Activated effector memory CD4-positive, alpha-beta T cell treated with Interleukin-2 at 50 U/mL for 16 hours (primary cell): ENCODE measurements at places on chromosomes 7 and 10.

DNA sequence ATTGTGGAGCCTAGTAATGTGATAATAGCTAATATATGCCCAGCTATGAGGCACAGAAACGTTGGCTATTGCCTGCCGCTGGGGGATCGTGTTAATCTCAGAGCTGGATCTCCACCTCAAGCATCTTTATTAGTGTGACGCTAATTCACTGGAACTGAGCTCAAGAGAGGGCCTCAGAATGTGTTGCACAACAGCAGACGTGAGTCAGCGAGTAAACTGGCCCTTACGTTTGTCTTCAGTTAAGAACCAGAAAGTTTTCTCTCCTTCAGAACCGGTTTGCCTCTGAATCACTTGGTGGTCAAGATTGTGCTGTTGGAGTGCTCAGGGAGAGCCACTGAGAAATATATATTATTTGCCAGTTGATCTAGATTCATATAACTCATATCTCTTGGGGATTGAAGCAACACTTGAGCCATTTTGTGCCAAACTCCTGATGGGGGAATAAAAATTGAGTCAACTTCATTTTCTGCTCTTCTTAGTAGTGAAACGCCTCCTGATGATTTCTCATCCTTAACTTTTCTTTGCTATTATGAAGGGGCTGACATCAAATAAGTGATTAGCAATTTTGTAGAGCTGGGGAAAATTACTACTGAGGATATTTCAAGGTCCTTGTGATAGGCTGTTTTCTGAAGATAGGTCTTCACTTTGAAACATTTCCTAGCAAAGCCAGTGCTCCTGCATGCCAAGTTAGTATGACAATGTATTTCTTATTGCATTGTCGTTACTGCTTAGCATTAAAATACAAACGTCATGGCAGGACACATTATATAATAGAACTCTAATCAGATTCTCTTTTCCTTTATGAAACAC, 22.3 kb downstream of the BZW2 start:
- no peak for DNase-seq

DNA sequence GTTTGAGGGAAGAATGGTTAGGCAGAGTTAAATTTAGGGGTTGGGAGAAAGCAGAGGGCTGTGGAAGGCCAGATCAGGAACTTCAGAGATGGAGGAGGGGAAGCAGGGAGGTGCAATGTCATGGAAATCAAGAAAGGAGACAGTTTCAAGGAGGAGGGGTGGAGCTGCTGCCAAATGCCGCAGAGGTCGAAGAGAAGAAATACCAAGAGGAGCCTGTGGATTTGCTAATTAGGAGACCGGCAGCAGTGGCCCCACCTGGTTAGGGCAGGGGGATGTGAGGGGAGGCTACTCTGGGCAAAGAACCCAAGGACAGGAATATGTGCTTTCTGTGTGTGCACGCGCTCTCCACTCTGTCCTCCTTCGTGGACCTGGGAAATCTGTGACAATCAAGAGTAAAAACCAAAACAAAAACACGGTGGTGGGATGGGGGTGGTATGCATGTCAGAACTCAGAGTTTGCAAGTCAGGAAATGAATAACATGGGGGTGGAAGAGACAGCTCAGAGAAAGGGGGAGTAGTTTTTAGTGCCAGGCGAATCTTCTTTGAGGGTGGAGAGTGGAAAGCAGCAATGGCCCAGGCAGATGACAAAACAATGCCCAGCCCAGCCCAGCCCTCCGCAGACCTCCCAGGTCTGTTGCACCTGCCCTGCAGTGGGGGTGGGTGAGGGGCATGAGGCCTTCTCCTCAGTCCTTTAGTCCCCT, 102.9 kb upstream of the PAX2 start:
- DNase-seq: no peak

GRCh38 chr10:132698761-132699391, 87.1 kb downstream of the NKX6-2 start:
- DNase-seq: no peak

DNA sequence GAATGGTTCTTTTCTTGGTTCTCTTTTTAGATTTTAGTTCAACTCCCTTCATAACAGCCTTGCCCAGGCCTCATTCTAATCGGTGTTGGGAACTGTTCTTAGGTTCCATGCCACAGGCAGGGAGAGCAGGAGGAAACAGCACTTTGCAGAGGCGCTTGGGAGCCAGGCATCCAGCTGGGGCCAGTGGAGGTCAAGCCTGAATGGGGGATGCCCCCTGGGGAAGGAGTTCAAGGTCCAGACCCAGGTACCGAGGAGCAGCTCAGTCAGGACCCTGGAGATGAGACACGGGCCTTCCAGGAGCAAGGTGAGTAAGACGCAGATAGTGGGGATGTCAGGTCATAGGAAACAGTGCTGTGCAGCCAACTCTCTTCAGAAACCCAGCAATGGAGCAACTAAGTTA, 4.5 kb downstream of the ZSCAN25 start:
- DNase-seq: no peak

- DNase-seq: no peak
Measured at GRCh38 chr10:130808686-130809085, 502.8 kb downstream of the TCERG1L start.

- DNase-seq: no peak
Measured at GRCh38 chr10:107618504-107618994, 454.0 kb upstream of the SORCS1 start.

DNA sequence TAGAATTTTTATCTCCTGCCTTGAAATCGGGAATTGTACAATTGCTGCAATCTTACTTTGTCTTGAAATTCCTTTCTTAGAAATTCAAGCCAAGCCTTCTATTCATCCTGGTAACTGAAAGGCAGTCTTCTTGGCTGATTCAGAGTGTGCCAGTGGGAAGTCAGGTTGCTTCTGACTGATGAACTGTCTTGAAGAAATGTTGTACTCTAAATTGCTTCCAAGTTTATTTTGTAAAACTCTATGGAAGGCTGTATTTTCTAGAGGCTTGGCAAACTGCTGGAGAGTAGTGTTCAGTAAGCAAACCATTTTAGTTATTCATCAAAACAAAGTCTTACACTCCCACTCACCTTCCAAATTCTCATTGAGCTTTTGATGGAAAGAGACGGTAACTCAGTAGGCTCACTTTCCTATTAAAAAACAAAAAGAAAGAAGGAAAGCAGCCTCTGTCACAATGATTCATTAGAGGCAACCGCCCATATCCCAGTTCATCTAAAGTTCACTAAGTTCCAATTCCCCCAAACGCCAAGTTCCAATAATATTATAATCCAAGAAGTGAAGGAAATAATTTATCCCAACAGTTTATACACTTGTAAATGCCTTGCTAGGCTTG, 187.9 kb upstream of the MALRD1 start:
- no peak for DNase-seq

GRCh38 chr10:126857178-126857806, 47.9 kb upstream of the DOCK1 start:
- DNase-seq: no peak

- DNase-seq: no peak
Measured at GRCh38 chr10:92760609-92761008, 70.9 kb downstream of the HHEX start.

DNA sequence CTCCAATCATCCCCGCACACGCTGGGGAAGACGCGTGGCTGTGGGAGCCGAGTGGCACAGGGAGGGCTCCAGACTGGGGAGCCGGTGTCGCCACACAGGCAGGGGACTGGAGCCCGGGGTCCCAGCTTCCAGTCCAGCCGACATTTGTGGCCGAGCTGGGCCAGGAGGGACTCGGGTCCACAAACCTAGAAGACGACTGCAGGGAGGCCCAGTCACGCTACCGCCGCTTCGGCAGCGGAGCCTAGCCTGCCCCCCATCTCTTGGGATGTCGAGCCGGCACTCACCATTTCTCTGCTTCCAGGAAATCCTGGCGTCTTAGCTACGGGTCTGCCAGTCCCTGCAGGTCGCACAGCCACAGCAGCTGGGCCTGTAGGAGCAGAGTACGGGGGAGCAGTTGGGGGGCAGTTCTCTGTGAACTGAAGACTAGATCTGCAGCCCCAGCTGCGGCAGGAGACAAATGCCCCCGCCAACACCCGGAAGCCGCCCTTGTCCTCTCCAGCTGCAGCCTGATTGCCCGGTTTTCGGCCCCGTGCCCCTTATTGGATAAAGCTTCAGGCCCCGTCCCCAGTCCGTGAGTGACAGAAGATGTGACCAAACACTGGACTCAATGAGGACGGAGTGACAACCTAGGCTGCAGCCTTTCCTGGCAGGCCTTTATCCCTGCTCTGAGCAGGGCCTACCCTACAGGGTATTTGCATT, 270.7 kb downstream of the ZNF33B start:
- DNase-seq: no peak

GRCh38 chr10:98388101-98388655, 26.8 kb downstream of the PYROXD2 start:
- no peak for DNase-seq

- DNase-seq: no peak
Measured at GRCh38 chr10:117137031-117137910, 799 bp downstream of the VAX1 start.

DNA sequence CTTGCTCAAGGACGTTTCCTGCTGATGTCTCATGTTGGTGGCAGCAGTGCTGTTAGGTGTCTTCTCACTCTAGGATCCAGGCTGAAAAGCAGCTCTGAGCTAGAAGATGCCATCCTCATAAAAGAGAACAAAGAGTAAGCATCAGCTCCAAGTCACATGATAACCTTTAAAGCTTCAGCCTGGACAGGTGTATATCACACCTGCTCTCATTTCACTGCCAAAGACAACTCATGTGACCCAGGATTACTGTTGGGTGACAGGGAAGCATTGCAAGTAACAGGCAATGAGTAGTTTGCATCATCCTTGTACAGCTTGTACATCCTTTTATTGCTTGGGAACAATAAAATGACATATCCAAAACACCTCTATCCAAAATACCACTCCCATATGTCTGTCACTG, 423.4 kb upstream of the DPP6 start:
- DNase-seq: no peak

GRCh38 chr10:87605628-87606251, 53.9 kb upstream of the PAPSS2 start:
- DNase-seq: no peak

DNA sequence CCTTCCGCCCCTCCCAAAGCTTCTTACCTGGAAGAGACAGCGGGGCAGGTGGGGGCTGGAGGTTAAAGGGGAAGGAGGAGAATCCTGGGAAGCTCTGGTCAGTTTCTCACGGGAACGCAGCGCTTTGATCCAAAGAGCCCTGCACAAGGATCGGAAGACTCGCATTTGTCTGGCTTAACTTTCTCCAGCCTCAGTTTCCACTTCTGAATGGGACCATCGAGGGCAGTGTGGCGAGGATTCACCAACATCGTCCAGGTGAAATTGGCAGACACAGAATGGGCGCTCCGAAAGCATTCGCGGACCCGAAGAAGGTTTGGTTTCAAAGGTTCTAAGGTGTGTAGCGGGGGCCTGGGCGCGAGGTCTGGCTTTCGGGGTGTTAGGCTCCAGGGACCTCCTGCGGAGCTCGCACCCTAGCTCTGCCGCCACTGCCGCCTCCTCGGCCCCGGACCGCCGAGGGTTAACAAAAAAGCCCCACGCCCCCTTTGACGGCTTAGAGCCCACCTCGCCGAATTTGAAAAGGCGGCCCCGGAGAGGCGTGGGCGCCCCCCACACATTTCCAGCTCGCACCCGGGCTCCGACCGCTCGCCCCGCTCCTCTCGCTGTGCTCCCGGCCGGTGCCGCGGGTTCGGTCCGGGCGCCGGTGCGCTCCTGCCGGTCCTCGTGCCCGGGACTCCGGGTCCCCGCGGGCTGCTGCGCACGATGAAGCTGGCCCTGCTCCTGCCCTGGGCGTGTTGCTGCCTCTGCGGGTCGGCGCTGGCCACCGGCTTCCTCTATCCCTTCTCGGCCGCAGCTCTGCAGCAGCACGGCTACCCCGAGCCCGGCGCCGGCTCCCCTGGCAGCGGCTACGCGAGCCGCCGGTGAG, at the start of gene COL26A1:
Gene COL26A1 (plus strand): TSS at position 542 of the 862 bp plus-strand sequence. CDS start 158 bp downstream, at position 700.
- no peak for DNase-seq

- no peak for DNase-seq
Measured at GRCh38 chr10:22604344-22605126, 109.8 kb downstream of the PIP4K2A start.

GRCh38 chr10:113666682-113667252, 2.9 kb upstream of the NRAP start:
- DNase-seq: no peak

GRCh38 chr7:104017001-104017400, 27.5 kb upstream of the RELN start:
- DNase-seq: no peak

DNA sequence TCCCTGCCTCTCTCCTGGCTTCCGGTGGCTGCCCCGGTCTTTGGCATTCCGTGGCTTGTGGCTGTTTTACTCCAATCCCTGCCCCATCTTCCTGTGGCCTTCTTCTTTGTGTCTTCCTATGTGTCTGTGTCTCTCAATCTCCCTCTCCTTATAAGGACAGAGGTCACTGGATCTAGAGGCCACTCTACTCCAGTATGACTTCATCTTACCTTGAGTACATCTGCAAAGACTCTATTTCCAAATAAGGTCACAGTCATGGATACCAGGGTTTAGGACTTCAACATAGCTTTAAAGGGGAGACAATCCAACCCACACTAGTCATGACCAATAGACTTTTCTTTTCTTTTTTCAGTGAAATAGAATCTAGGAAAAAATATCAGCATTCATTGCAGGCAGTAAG, 153.3 kb upstream of the INSYN2A start:
- no peak for DNase-seq

- DNase-seq: no peak
Measured at GRCh38 chr10:125157505-125157904, 2.9 kb downstream of the CTBP2 start.

DNA sequence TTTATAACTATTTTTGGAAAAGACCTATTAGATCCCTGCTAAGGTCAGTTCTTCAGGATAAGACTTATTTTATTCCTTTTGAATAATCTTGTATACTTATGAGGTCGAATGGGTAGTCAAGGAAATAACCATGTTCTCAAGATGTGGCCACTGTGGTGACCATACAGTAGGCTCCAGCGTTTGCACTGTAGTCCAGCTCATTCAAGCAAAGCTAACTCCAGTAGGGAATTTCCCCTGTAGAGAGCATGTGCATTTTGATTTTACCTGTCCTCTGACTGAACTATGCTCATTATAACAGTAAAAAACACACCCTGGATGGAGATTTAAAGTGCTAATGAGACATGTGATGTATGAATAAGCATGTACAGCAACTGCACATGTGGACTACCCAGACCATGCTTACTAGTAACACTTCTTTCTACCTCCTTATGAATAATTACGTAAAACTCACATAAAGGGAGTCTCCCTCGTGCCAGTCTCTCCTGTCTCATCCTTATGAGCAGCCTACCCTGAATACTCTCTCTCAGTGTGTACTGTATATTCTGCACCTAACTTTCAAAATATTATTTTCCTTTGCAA, 32.4 kb upstream of the SEMA3E start:
- no peak for DNase-seq

DNA sequence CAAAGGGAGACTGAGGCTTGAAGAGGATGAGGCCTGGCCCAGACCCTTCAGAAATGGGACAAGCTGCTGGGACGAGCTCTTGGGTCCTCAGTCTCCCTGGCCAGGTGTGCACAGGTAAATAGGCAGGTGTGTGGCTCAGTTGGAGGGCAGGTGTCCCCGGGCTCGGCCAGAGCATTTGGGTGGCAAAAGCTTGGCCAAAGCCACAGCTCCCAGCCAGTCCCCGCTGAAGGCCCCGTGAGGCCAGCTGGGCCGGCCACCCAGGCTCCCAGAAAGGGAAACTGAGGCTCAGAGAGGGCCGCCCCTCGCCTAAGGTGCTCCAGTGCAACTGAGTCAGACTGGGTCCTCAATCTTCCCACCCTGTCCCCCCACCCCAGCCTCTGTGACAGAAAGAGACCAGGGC, 37.3 kb downstream of the MICALL2 start:
- no peak for DNase-seq

GRCh38 chr10:123637326-123637880, 28.8 kb upstream of the GPR26 start:
- no peak for DNase-seq
